ENCODE measurements at places on chromosomes 2 and 18.

GRCh38 chr18:9599328-9599727, 15.0 kb downstream of the PPP4R1 start:
- DNase-seq = no peak

DNA sequence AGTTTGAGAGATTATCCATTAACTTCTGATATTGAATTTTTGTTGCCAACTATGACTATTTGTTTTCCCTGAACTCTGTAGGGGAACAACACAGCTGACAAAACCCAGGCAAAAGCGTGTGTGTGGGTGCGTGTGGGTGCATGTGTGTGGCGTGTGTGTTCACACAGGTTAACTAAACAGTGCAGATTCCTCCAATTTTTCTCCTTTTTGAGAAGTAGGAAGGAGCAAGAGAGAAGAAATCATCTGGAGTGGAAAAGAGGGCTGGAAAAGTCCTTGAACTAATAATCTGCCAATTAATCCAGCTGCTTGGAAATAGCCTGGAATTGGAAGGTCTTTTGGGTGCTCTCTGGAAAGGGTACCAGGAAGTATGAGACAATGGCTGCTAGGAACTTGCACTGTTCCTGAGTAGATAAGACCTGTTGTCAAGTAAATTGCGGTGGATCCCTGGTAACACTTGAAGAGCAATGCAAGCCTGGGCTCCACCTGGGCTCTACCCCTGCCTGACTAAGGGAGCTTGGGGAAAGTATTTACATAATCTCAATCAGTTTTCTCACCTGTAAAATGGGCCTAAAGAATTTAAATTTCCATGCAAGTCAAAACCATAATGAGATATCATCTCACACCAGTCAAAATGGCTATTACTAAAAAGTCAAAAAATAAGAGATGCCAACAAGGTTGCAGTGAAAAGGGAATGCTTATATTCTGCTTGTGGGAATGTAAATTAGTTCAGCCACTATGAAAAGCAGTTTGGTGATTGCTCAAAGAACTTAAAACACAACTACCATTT, 40.5 kb upstream of the IL1R1 start:
- no peak for DNase-seq

DNA sequence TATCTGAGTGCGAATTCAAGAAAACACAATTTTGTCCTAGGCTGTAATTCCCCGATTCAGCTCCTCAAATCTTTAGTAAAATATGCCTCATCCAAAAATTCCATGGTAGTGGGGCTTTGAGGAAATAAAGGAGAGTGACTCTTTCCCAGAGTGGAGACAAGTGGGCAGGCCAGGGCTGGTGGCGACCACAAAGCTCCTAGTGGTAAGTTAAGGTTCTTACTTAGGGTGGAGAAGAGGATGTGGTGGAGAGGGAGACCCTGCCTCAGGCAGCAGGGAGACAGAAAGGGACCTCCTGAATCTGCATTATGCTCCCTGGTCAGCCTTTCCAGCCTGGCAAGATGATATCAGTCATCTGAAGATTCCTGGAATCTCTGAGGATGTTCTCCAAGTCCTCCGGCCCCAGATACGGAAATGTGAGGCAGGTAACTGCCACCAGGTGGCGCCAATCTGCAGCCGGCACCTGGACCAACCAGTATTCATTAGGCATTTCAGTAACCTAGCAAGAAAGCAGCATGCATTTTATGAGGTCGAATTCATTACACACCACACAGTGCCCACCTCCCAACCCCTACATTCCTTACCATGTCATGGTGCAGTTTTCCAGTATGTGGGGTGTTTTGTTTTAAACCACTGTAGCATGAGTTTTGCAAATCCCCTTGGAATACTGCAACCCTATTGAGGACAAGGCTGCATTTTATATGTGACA, 106.4 kb downstream of the POLE4 start:
- no peak for DNase-seq

DNA sequence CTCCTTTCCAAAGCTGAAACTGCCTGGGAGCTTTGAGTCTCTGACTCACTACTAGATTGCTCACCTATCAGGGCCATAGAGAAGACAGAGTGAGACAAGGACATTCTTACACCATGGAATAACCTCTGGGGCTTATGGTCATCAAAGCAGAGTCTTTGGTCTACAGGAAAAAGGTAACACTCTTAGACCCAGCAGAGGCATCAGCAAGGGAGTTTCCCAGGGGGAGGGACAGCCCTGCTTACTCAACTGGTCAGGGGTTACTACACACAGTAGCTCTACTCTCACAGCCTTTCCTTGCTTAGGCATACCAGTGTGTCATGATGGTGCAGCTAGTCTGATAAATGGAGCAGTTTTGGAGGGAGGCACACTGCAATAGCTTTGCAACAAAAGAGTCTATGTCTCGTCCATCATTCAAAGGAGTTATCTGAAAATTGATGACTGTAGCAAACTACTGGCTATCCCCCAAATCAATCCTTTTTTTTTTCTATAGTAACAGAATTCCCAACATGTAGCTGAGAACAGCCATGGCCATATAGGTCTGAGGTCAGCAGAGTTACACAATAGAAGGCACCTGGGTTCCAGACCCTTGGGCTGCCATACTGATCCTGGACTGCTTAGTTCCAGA, 22.4 kb upstream of the CD28 start:
- DNase-seq = no peak

- no peak for DNase-seq
These were observed 67.4 kb downstream of the UBE2E3 start for GRCh38 chr2:181047829-181048228.

GRCh38 chr2:31922542-31923408, 88.0 kb downstream of the MEMO1 start:
- no peak for DNase-seq

- DNase-seq = no peak
These were observed 403.3 kb downstream of the METTL4 start for GRCh38 chr18:2168022-2168421.

DNA sequence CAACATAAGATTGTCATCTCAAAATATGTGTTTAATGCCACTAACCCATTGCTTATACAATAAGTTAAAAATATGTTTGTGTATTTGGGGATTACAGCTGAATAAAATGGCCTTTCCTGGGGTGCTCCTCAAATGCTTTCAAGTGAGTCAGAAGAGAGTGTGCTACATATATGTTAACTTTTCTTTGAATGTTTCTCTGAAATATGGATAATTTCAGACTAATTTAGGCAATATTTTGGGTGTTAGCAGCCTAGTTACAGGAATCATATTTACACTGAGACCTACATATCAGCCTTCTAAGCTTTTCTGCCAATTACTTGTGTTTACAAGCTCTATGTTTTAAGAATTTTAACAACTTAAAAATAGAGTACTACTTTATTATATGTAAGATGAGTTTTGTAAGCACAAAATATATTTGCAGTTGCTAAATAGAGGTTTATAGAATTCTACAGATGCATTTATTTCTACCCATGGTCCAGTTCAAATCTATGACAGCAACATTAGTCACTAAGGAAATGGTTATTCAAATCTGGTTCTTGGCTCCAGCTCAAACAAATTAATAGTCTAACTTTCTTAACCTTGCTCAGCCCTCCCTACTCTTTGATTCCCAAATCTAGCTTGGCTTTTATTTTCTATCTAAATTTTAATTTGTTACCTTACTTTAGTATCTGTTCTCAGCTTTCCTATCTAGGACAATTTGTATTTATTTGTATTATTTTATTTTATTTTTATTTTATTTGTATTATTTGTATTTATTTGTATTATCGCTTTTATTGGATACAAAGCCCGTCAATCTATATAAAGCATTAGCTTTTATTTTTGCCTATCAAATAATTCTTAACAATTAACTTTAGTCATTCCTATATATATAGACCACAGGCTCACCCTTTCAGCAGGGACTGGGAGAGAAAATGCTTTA, 48.9 kb downstream of the FSIP2 start:
- DNase-seq = no peak

- no peak for DNase-seq
These were observed 12.5 kb downstream of the MARCO start for GRCh38 chr2:118954297-118955060.

DNA sequence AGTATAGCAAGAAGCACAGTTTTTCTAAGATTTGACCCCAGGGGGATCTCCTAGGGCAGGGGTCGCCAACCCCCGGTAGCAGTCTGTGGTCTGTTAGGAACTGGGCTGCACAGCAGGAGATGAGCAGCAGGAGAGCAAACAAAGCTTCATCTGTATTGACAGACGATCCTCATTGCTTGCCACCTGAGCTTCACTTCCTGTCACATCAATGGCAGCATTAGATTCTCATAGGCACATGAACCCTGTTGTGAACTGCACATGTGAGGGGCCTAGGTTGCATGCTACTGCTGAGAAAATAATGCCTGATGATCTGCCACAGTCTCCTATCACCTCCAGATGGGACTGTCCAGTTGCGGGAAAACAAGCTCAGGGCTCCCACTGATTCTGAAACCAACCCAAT, 136.2 kb downstream of the RGPD3 start:
- DNase-seq = no peak

DNA sequence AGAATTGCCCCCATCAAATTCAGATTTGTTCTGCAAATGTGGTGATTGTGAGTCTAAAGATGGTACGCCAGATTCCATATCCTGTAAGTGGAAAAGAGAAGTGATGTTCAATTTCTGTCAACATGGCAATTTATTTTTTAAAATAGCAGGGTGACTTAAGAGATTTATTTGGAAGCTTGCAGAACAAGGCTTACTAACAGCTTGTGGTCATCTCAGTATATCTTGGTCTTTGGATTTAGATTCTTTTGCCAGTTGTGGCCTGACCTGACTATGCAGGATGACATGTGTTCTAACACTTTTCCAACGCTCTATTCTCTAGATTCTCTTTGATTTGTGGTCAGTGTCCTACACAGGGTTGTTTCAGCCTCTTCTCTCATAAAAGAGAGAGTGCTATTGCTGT, 74.4 kb downstream of the MAP3K20 start:
- no peak for DNase-seq

- no peak for DNase-seq
These were observed 169.1 kb upstream of the KLF7 start for GRCh38 chr2:207334624-207335371.

DNA sequence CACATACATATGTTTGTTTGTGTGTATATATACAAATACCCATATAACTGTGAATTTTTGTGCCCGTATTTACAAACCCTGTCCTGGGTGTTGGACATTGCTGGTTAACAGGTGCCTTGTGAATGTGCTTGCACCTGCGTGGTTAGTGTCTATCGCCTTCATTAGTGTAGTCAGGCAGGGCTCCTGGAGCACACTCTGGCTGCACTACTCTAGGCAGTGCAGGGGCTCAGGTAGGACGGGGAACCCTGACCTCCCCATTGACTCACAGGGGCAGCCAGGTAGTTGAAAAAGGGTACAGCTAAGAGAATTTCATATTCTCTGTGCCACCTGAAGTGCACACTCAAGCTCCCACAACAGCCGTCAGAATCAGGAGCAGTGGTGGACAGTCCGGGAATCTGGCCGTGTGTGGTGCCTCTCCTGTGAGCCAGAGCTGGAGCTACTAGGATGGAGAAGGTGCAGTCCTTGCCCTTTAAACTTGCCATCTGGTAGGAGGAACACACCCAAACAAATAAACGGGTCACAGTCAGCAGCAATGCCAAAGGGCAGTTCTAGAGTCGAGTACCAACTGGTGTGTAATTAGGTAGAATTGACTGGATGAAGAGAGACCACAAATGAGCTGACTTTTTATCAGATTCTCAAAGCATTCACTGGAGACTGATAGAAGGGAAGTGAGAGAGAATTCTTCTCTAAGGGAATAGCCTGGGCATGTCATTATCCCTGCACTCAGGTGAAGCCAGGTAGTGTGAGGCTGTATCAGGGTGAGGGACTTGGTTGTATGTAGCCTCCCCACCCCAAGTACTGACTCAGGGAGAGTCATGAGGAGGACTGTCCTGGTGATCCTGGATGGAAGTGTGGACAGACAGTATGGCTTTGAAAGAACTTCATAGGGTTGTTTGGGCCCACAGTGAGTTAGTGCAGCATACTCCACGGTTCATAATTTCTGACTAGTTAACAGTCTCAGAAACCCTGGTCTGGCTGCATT, 44.1 kb downstream of the FARP2 start:
- DNase-seq = no peak

GRCh38 chr2:181839811-181840210, 51.7 kb upstream of the ITPRID2 start:
- DNase-seq = no peak

DNA sequence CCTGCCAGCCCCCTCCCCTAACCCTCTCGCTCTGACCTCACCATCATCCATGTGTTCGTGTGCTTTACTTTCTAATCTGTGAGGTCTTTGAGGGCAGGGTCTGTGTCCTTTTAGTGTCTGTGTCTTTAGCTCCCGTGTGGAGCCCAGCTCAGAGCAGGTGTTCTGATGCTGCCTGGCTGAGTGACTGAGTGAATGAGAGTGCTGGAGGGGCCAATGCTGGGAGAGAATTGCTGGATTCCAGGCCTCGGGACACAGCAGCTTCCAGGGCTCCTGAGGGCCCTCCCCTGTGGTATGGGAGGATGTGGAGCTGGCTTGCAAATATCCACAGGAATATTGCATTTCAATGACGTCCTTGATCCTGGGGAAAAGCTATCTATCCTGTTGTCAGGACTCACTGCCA, 160.6 kb downstream of the ANKRD30B start:
- DNase-seq = no peak

- no peak for DNase-seq
These were observed 67.9 kb upstream of the RAPGEF4 start for GRCh38 chr2:172667581-172668325.

DNA sequence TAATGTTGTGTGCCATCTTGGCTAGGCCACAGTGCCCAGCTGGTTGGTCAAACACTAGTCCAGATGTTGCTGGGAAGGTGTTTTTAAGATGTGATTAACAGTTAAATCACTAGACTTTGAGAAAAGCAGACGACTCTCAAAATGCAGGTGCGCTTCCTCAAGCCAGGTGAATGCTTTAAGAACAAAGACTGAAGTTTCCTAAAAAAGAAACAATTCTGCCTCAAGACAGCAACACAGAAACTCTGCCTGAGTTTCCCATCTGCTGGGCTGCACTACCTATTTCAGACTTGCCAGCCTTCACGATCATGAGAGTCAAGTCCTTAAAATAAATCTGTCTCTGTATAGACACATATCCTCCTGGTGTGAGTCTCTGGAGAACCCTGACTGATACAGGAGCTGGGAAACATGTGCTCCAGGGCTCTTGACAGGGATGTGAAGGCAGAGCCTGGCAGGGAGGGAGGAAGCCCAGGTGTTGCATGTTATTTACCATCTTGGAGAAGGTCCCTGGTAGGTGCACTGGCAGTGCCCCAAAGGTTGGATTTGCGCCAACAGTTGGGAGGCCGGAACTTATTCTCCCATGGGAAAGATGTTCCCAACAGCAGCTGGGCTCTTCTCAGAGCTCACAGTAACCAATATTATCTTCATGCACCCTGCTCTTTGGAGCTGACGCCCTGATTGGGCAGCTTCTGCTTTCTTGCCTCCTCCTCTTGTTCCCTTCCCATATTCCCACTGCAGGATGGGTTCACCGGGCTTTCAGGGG, 43.9 kb downstream of the ST6GAL2 start:
- no peak for DNase-seq
